NK-92 treated with Interleukin-12 subunit alpha and Interleukin-12 subunit beta, amount 100 ng/mL, for 24 hours (cell line): ENCODE measurements at places on chromosomes 5 and 9.

- DNase-seq, result no peak
Observed at GRCh38 chr5:74452856-74453255, 187.7 kb downstream of the ENC1 start.

DNA sequence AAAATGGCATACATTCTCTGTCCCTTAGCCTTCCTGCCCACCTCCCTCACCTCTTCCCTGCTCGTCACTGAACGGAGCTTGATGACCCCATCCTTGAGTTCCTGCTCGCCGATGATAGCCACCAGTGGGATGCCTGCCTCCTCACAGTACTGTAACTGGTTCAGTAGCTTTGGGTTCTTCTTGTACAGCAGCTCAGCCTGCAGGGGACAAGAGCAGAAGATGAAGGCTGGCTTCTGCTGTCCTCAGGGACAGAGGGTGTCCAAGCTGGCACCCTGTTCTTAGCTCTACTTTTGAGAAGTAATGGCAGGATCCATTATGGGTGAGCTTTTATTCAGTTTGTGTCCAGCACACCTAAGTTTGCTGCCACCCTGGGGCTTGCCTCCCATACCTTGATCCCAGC is 1.3 kb upstream of the DND1 start:
- DNase-seq, result no peak

- no peak for DNase-seq
Observed at GRCh38 chr5:77391240-77391765, 100.8 kb downstream of the WDR41 start.

- no peak for DNase-seq
Observed at GRCh38 chr5:2293906-2294305, 411.2 kb upstream of the IRX4 start.

DNA sequence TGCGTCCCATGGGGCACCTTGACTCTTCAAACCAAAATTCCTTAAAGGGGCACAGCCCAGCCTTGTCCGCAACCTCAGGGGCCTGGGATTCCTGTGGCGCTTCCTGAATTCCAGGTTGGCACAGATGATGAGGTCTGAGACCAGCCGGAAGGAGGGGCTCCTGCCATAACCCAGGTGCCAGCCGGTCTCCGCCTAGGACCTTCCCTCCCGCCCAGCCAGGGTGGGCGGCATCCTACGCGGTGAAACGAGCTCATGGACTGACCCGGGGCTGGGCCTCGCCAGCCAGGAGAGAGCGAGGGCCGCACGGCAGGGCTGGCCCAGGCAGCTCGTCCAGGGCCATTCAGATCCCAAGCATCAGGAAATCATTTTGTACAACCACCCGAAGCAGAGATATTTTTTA is 23.0 kb downstream of the AMBP start:
- DNase-seq, result no peak

DNA sequence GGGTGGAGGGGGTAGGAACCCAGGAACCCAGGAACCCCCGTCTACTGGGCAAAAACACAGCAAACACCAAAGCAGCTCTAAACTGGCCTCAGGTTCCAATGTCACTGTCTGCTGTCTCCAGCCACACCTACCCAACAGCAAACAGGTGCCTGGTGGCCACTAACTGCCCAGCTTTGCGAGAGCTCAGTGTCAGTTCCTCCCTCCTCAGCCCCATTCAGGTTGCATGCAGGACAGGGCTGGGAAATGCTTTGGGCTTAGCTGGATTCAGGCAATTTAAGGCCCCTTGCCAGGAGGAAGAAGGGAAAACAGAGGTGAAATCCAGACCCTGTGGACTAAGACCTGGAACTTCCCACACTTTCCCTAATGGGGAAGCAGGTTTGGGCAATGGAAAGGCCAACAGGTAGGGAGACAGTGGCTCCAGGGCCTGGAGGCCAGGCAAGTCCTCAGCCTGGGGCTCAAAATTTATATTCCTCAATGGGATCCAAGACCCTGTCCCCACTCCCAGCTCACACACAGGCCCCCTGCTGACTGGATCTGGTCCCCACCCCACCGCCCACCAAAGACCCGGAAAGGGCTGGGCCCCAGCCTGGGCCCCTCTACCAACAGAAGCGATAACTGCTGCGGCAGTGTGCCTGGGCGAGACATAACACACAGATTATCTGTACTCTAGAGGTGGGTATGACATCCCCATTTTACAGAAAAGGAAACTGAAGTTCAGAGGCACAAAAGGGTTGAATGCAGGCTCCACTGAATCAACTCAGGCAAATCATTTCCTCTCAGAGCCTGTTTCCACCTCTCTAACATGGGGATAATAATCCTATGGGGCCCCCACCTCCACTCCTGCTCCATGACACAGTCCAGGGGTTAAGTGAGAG is 3.5 kb downstream of the EEIG1 start:
- no peak for DNase-seq
